ENCODE measurements at places on chromosomes 7 and 10.

DNA sequence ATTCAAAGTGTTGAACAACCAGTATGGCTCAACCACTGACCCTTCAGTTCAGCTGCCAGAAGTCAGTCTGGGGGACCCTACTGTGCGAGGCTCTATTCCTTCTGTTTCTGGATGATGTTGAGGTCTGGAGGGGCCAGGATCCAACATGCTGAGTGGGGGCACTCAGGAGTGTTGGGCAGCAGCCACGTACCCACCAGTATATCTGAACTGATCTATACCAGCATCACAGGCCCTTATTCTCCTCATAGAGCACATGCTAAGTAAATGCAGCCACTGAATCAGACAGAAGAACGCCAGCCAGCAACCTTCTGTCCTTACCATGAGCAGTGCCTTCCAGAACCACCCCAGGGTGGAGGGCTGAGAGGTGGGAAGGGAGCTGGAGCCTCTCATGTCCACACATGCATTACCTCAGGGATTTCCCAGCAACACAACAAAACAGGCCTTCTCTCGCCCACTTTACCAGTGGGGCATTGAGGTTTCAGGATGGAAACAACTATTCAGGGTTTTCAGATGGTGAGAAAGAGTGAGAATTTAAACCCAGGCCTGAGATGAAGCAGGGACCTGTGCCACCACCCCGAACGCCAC is 6.8 kb upstream of the MSMB start:
- DNase-seq = no peak

GRCh38 chr7:40205992-40206391 is 71.2 kb downstream of the SUGCT start:
- DNase-seq = no peak

GRCh38 chr10:8279598-8279997 is 225.1 kb downstream of the GATA3 start:
- DNase-seq = no peak

- no peak for DNase-seq
Measured at GRCh38 chr10:71836596-71836974, 14.5 kb downstream of the PSAP start.

DNA sequence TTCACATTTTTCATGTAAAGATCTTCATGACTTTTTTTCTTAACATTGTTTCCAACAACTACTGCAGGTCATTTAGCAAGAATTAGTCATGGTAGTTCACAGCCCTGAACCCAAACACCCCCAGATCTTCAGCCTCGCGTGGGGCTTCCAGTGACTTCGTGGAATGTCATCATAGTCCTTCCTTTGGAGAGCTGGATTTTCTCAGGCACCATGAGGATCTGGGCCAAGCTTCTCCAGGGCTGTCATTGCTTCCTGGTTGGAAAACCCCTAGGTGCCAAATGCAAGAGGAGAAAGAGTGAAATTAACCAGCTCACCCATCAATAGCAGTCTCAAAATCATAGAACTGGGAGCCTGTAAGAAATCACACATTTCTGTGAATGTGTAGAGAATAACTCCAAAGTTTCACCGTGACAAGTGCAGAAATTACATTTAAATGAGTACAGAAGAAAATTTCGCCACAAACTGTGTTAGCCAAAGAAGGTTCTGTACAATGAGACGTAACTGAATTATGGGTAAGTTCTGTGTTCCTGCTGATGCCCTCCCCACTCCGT is 175.4 kb downstream of the CELF2 start:
- DNase-seq = no peak

DNA sequence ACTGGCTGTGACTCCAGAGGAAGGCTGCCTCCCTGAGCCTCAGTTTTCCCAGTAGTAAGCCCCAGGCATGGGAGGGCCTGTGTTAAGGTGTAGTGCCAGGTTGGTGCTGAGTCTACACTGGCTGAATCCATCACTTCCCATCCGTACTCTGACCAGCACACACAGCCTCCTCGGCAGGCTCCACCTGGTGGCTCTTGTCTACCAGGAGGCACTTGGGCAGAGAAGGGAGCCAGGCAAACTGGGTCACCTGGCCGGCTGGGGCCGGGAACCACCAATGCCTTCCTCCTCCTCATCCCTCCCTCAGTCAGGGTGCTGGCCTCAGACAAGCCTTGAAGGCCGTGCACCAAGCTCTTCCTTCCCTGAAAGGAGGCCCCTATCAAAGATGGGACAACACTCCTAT is 75.7 kb downstream of the CHST15 start:
- no peak for DNase-seq

DNA sequence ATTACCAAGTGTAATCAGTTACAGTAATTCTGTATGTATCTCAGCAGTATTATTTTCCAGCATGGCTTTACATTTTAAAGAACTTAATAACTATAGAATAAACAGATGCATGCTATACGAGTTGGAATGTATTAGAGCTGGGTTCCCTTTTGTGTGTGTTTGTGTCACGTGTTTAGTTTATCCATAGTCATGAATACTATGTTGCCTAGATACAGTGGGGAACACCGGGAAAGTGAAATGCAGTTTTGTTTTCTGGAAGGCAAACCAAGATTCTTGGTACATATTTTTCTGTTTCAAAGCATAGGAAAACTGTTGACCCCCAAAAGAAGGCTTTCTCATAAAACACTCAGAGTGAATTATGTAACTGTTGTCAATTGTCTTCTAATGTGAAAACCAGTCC is 119.0 kb downstream of the FANK1 start:
- no peak for DNase-seq

GRCh38 chr10:14454206-14454605 is 123.5 kb upstream of the FRMD4A start:
- DNase-seq = no peak
